ENCODE measurements at places on chromosomes 3 and 15. TPM values are rescaled to one million over a fixed set of nuclear protein-coding genes. Genes with fewer than 3 reads are reported as not detected.

- peaks cover 16% of the 10 kb centered on the region for H3K4me1 ChIP-seq
- no peak overlapping the region for H3K27ac ChIP-seq
- no peaks in the 10 kb centered on the region for H3K27me3 ChIP-seq
- DNase-seq, result no peak
Measured at GRCh38 chr15:25670621-25671020, 192.5 kb downstream of the ATP10A start.

DNA sequence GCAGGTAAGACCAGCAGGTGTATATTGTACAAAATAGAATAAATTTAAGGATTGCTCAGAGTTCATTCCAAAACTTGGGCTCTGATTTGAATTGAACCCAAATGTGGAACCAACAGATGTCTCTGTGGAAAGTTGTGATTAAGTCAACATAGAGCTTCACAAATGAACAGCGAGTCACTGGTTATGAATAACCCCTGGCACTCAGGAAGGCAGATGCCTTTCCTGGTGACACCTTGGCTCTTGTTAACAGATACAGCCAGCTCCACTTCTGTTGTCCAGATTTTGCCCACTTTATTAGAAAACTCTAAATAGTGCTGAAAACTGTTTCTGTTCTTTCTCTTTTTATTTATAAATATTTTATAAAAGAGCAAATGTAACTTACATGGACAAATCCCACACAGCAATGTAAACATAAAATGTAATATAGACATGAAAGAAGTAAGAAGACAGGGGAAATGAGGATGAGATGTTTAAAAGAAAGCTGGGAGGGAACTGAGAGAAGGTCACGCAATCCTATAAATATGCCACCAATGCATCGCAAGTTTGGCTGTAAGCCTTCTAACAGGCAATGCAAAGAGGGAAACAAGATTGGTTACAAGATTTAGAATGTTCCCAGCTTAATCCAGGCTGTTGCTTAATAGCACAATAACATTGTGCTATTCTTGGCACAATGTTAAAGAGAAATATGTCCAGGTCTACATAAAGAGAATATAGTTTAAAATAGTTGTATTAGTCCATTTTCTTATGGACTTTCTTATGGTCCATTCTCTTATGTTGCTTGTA lies 495.5 kb downstream of the TAFA4 start:
- no peaks in the 10 kb centered on the region for H3K36me3 ChIP-seq
- no peak overlapping the region for H3K27ac ChIP-seq
- no peak for DNase-seq

DNA sequence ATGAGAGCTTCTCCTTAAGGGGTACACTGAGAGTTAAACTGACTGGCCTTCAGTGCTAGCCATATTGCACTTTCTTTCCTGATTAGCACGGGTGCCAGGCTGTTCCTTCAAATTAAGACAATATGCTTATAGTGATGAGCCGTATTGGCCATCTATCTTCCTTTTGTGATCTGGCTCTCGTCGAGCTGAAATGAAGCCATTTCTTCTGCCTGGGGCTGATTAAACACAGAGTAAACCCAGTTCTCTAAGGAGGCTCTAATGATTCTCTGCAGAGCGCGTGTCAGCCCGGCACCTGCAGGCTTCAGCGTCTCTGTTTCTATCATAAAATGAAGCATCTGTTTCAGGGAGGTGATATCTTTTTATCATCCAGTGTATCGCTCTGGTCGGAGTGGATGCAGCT lies 107.5 kb upstream of the NR2F2 start:
- H3K4me3 ChIP-seq, result no peak overlapping the region
- no peaks in the 10 kb centered on the region for H3K4me1 ChIP-seq
- H3K36me3 ChIP-seq, result no peaks in the 10 kb centered on the region
- H3K27me3 ChIP-seq, result no peaks in the 10 kb centered on the region
- no peak for DNase-seq

DNA sequence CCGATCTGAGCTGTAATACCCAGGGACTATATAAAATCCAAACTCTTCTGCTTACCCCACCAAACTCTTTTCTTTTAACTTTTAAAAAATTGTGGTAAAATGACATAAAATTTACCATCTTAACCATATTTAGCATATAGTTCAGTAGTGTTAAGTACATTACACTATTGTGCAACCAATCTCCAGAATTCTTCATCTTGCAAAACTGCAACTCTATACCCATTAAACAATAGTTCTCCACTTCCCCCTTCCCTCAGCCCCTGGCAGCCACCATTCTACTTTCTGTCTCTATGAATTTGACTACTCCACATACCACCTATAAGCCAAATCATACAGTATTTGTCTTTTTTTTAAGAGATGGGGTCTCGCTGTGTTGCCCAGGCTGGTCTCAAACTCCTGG lies 38.7 kb downstream of the SENP8 start:
- peak overlapping the region; percentile 85 for H3K27ac ChIP-seq
- no peak overlapping the region for H3K4me3 ChIP-seq
- no peaks in the 10 kb centered on the region for H3K27me3 ChIP-seq
- DNase-seq, result no peak

DNA sequence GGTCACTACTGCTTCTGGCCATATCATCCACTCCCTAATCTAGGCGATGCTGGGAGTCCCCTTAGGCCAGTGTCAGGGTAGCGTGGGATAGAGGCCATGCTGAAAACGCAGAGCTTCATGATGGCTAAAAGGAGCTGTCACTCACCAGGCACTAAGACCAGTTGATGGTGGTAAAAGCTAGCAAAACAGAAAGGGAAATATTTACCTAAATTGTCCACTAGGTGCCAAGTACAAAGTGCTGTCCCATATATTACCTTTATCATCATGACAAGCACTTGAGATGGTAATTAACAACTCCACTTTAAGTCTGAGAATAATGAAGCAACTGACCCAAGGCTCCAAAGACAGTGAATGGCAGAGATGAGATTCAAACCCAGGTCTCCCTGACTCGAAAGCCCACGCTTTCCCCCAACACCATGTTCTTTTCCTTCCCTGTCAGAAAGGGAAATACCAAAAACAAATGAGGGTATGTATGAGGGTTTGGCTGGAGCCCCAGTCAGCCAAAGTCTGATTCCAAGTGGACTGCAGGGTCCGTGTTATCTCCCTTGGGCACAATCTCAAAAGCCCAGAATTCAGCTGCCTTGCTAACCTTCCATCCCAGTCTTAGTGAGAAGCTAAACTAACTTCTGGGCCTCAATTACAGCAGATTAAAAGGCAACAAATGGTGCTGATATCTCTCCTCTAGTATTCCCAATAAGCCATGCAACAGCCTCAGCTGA lies 84.7 kb downstream of the RBPMS2 start:
- peak overlapping the region; percentile 75 for H3K27ac ChIP-seq
- no peak overlapping the region for H3K4me3 ChIP-seq
- H3K27me3 ChIP-seq, result no peaks in the 10 kb centered on the region
- peaks cover 37% of the 10 kb centered on the region for H3K4me1 ChIP-seq

GRCh38 chr3:70583682-70584081 lies 271.2 kb upstream of the MDFIC2 start:
- no peak overlapping the region for H3K27ac ChIP-seq
- H3K27me3 ChIP-seq, result no peaks in the 10 kb centered on the region
- no peaks in the 10 kb centered on the region for H3K4me1 ChIP-seq
- no peaks in the 10 kb centered on the region for H3K36me3 ChIP-seq
- DNase-seq, result no peak
- H3K4me3 ChIP-seq, result no peak overlapping the region

DNA sequence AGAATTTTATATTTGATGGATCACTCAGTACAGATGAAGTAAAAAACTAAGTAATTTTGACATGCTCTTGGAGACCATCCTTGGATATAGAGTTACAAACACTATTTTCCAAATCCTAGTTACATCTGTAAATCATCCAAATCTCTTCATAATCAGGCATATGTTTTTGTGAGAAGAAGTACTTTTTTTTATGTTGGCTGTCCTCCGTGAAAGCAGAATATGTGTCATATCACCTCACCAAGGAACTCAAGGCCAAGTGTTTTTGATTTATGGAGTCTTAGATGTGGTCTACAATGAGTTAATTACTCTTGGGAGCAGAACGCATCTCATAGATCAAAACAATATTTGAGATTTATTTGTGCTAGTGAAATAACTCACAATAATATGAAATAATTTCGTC lies 416.5 kb upstream of the TGFBR2 start:
- no peak for DNase-seq
- no peak overlapping the region for H3K4me3 ChIP-seq
- H3K27ac ChIP-seq, result no peak overlapping the region
- no peaks in the 10 kb centered on the region for H3K36me3 ChIP-seq
- H3K4me1 ChIP-seq, result no peaks in the 10 kb centered on the region

The LRTM1 gene
- total RNA-seq, result not detected

The TRAK1 gene
- 51.1 TPM for total RNA-seq

The MORC1 gene
- total RNA-seq, result not detected

The HGD gene
- 2.8 TPM for total RNA-seq

The FBN1 gene
- total RNA-seq, result 42.3 TPM

The ARGFX gene
- not detected for total RNA-seq

The ITGA11 gene
- total RNA-seq, result 1.0 TPM

The NOX5 gene
- total RNA-seq, result 0.77 TPM

All from upper lobe of left lung (tissue), 6 donors.